Activated T-cell treated with anti-CD3 and anti-CD28 coated beads, Interleukin-2, amount 50 U/mL, for 72 hours (primary cell): ENCODE measurements at places on chromosomes 12 and 14. TPM values are rescaled to one million over a fixed set of nuclear protein-coding genes. Genes with fewer than 3 reads are reported as not detected.

DNA sequence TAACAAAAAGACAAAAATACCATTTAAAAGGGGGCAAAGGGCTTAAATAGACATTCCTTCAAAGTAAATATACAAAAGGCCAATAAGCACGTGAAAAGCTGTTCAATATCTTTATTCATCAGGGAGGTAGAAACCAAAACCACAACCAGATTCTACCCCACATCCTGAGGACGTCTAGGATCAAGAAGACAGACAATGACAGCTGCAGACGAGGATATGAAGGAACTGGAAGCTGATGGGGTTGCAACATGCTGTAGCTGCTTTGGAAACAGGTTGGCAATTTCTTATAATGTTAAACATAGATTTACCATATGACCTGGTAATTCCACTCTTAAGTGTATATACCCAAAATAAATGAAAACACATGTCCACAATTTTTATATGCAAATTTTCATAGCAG is 85.1 kb upstream of the C14orf180 start:
- no peaks in the 10 kb centered on the region for H3K4me1 ChIP-seq
- H3K36me3 ChIP-seq: no peaks in the 10 kb centered on the region
- H3K27ac ChIP-seq: no peak overlapping the region
- no peak for DNase-seq
- no peak overlapping the region for H3K4me3 ChIP-seq
- H3K27me3 ChIP-seq: no peaks in the 10 kb centered on the region

DNA sequence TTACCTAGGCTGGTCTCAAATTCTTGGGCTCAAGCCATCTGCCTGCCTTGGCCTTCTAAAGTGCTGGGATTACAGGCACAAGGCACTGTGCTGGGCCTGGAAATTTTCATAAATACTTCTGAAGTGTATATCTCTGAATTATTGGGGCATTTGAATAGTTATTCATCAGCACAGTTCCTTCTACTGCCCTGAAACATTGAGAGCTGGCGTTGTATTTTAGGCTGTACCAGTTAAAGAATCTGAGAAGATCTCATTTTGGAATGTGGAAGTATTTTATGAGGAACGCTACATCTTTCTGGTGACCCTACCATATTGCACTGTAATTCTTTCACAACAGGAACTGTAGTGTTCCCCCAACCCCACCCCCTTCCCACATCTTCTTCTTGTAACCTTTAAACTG is 349.0 kb upstream of the RGS6 start:
- no peak for DNase-seq
- peaks cover 23% of the 10 kb centered on the region for H3K4me1 ChIP-seq
- no peaks in the 10 kb centered on the region for H3K27me3 ChIP-seq
- no peaks in the 10 kb centered on the region for H3K36me3 ChIP-seq
- no peak overlapping the region for H3K4me3 ChIP-seq

The PRH1 gene
- 17.6 TPM for total RNA-seq

The FGF23 gene
- not detected for total RNA-seq

The FAM177A1 gene
- 53.6 TPM for total RNA-seq

- DNase-seq: peak; percentile 40
- H3K4me3 ChIP-seq: no peak overlapping the region
- H3K4me1 ChIP-seq: peaks cover 25% of the 10 kb centered on the region
- peak overlapping the region; percentile 10 for H3K27ac ChIP-seq
- peaks cover 4% of the 10 kb centered on the region for H3K36me3 ChIP-seq
Observed at GRCh38 chr14:50773632-50774541, 57.1 kb downstream of the NIN start.

DNA sequence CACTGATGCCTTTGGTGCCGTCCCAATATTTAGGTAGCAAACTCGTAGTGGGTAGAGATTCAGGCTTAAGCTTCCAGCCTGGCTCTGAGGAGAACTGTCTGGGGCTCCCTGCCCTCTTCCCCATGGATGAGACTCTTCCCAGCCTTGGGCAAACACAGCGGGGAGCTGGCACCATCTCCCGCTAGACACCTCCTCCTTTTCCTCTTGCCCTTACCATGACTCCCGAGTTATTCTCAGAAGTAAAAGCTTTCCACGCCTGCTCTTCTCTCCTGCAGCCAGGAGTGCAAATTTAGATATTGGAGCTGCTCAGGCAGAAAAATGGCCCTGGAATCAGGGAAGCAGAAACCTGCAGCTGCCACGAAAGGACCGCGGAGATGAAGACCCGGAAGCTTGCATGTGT is 45.6 kb upstream of the RBM19 start:
- H3K4me1 ChIP-seq: no peaks in the 10 kb centered on the region
- no peak overlapping the region for H3K4me3 ChIP-seq
- peaks cover 34% of the 10 kb centered on the region for H3K27me3 ChIP-seq
- peaks cover 1% of the 10 kb centered on the region for H3K36me3 ChIP-seq
- DNase-seq: no peak
